Memory B cell (primary cell): ENCODE measurements at places on chromosomes 4 and X.

GRCh38 chr4:2805712-2806389 lies 13.0 kb downstream of the SH3BP2 start:
- DNase-seq, result no peak

DNA sequence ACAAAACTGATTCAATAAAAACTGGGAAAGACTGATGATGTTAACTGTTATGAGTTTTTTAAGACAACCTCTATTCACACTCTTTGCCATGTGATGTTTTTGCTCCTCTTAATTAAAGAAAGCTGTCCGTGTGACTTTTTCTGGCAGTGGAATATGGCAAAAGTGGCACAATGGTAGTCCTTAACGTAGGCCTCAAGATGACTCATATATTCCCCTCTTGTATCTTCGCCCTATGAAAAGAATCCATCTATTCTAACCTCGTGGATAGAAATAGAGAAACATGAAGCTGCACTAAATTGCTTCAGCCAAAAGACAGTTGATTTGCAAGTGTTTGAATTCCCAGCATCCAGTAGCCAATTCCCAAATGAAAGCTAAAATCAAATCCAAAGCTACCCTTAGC lies 603.8 kb upstream of the PCDH7 start:
- no peak for DNase-seq

DNA sequence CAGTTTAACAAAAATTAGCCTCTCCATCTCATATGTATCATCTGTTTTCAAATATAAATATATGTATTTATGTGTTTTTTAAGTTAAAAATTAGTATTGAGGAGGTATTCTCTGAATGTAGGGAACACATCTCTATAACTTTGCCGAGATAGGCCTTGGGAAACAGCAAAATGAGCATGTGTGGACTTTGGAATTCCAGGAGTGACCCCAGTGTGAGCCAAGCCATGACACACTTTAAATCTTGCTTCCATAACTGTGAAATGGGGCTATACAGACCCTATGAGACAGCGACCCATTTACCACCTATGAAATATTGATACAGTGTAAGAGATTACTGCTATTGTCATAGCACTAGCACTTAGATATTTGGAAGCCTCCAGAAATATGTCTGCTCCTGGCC lies 58.8 kb downstream of the FRMPD4 start:
- no peak for DNase-seq

- no peak for DNase-seq
Observed at GRCh38 chr4:40606239-40606767, 23.4 kb downstream of the RBM47 start.

DNA sequence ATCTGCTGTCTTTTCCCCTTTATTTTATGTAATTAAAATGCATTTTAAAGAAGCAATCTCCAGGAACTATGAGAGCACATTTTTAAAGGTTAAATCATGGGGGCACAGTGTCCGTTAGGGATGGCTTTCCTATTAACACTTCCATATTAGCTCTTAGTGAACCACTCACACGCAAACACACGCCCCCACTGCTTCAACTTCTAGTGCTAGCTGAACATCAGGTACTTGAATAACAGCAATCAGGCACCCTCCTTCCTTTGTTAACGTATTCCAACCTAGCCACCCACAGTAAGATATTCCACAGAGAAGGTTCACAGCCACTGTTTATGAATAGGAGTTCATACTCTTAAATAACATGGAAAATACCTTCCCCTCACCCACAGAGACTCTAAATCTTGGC lies 9.3 kb downstream of the TMEM255A start:
- DNase-seq, result no peak

DNA sequence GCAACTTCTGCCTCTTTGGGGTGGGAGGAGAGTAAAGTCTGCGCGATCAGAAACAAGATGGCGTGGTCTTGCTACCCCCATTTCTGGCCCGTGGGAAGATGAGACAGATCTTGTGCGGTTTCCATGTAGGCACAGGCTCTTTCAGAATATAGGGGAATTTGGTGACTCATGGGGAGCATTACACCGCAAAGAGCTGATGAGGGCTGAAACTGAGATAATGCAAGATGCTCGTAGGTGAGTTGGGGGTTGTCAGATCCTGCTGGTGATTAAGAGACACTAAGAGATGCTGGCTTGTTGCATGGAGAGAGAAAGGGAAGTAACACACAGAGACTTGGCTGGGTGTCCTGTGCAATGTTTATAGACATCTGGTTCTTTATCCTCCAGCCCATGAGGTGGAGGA lies 1.5 kb downstream of the EVC start:
- DNase-seq, result no peak

DNA sequence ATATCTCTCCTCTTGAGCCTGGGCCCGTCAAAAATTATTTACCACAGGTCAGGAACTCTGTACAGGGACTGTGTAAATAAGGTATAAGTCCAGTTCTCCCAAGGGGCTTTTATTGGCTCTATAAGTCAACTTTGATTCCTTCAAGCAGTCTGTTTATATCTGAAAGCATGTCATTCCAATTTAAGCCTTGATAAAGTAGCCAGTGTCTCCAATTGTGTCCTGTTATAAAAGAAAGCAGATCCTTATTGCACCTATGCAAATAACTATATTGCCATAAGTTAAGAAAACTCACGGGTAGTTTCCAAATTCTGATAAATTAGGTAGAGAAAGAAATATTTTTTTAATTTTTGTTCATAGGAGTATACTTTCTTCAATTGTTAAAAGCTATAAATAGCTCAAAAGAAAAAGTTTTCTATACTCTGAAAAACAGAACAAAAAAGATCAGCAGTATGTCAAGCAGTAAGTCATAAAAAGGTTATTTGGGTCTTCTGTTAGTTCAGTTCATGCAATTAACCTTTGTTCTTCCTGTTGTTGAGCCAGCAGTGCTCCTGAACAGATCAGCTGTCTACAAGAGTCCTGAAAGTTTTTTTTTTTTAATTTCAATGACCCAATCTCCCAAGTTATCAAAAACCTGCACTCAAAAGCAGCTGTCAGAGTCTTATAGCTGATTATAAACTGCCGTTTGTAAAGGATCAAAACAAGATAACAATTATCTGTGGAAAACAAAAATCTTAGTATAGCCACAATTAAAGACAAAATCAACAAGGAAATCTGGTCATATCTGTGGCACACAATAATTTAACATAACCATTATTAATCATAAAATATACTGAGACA lies 178.4 kb upstream of the GALNT7 start:
- no peak for DNase-seq

- DNase-seq, result peak; percentile 38
Observed at GRCh38 chrX:2261831-2262667, 238.7 kb downstream of the DHRSX start.

DNA sequence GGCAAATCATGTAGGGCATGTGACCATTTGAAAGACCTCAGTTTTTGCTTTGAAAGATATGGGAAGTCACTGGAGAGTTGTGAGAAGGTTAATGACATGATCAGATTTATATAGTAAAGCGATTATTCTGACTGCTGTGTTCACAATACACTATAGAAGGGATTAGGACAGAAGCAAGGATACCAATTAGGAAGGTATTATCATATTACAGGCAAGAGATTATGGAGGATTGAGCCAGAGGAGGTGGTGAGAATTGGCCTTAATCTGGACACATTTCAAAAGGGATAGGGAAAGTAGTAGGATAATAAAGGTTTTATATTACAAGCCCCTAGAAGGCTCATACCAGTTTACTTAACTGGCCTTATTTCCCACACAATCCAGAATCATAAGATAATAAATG lies 124.9 kb upstream of the POF1B start:
- no peak for DNase-seq

DNA sequence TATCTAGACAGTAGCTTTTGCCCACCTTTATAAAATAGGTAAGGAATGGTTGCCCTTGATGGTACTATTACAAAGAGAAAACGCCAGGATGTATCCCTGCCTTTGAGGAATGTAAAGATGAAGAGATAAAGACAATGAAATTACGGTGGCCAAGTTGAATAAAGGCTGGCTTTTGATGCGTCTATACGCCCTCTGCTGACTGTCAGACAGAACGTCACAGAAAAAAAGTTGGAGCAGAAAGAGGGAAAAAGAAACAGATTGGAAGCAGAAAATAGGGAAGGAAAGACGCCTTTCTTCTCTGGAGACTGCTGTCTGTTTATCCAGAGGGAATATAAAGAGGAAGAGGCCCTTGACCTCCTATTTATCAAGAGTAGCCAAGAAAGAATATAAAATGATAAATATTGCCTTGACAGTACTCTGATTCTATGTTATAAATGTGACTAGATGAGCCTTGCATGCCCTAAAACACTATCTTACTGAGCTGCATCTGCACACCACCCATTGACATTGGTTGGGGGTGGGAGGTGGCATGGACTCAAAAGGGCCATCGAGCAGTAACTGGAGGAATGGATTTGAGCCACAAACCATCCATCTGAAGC lies 30.6 kb downstream of the PCDH19 start:
- DNase-seq, result no peak
